Frontal cortex (tissue), 4 donors: ENCODE measurements at places on chromosomes 7 and 10.

GRCh38 chr7:135205850-135206249 lies 5.5 kb downstream of the WDR91 start:
- DNase-seq, result no peak

- DNase-seq, result no peak
Observed at GRCh38 chr10:73247509-73248258, 629 bp upstream of the DNAJC9 start.

DNA sequence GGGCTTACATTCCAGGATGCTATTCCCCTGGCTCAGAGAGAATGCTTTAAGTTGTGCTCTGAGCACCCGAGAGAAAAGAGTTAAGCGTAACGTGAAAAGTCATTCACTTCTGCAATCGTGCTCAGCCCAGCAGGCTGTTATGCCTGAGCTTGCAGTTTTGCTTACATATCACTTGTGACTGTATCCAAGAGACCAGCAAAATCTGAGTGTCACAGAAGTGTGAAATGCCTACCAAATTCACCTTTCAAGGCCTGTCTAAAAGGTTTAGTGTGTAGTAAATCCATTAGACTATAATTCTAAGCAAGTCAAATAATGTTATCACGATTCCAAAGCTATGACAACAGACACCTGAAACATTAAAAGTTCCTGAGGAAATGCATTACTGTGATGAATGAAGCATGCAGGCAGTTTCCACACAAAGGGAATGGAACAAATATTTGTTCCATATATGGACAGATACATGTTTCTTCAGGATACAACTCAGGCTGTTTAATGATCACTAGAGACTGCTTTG lies 20.1 kb downstream of the ITGB1 start:
- DNase-seq, result no peak

GRCh38 chr10:4498711-4499251 lies 327.2 kb upstream of the AKR1E2 start:
- DNase-seq, result no peak

DNA sequence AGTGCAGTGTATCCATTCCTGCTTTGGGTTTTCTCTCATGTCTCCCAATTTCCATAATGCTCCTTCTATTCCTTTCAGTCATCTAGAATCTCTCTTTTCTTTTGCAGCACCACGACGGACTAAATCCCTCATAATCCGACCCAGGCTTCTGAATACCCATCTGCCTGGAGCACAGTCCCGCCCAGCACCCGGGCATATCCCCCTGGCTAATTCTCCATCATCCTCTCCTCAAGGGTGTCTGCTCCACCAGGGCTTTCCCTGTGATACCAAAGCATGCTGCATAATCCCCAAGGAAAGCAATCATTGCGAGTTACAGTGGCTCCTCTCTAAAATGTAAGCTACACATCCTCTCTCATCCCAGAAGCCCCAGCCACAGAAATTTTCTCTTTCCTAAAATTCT lies 321.9 kb downstream of the CCDC3 start:
- no peak for DNase-seq

- DNase-seq, result no peak
Observed at GRCh38 chr10:75651417-75651816, 220.0 kb downstream of the LRMDA start.

- DNase-seq, result no peak
Observed at GRCh38 chr10:30155401-30155800, 96.0 kb upstream of the JCAD start.

GRCh38 chr10:84270708-84271107 lies 25.9 kb downstream of the RGR start:
- DNase-seq, result no peak

DNA sequence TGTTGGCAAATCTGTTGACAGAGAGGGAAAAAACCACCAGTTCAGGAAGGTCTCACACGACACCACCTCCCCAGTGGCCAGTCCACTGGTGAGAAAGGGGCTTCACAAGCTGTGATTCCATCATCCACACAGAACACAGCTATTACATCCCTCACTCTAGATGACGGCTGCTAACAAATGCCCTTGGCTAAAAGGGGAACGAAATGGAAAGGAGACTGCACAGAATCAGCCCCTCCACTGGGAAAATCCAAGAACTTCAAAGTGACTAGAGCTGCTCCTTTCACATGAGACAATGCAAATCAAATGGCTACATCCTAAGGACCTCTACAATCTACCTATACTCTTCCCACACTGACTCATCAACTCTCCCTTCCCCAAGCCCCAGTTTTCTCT lies 5.6 kb downstream of the PARP12 start:
- DNase-seq, result no peak

DNA sequence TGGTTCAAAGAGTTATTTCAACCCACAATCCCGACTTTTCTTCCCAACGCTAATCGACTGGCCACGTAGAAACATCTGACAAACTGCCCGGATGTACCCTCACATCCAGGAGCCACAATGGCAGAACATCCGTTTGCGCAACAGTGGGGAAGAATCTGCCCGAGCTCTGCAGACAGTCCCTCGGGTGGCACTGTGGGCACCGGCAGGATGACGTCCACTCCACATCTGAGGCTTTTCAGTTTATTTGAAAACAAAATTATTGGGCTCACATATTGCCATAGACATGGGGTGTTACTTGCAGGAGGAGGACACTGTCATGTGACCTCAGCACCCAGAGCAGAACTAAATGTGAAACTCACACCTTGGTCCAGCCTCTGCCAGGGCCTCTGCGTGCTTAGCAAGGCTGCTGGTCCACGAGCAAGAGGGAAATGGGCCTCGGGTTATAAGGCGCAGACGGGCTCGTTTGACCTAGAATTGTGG lies 84.1 kb downstream of the MKI67 start:
- no peak for DNase-seq

DNA sequence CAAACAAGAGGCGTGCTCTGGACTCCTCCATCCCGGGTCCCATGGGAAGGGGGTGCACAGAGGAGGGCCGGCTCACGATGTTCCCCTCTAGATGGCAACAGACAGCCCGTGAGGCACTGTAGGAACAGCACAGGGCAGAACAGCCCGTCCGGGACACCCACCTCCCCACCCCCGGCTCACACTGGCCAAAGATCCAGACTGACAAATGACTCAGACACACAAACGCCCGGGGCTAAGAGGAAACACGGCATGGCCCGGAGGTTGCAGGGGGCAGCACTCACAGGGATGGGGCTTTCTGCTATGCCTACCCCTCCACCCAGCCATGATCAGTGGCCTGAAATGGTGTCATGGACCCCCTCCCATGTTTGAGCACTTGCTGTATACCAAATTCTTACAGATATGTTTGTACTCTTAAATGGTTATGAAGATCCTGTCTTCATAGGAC lies 4.9 kb upstream of the ELN start:
- no peak for DNase-seq

GRCh38 chr7:135666846-135667245 lies 4.5 kb downstream of the STMP1 start:
- DNase-seq, result no peak

DNA sequence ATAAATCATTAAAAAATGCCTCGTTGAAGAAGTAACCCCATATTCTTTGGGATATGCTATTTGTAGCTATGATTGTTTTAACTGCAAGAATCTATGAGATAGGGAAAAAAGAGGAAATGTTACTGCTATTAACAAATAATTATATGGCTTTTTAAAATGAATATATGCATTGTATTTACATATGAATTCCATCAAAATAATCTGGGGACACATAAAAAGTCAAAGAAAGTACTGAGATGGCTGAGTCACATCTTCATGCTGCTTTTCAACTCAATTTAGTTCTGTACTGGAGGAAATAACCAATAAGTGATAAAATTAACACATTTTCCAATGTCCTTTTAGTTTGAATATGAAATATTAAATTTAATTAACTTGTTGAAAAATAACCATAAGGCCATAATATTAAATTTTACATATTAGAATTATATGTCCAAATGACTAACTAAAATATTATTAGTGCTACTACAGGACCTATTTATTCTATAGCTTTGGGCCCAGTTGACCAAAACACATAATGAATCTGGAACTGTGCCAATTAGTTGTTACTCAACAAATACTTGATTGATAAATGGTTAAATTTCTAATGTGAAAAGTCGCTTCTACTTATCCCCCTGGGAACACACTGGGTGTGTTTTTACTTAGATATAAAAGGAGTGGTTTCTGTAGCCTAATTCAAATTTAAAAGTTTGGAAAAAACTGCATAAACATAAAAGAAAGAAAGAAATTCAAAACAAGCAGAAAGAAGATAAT lies 214.6 kb upstream of the PFKP start:
- no peak for DNase-seq
